ENCODE measurements at places on chromosomes 4 and X. TPM values are rescaled to one million over a fixed set of nuclear protein-coding genes. Genes with fewer than 3 reads are reported as not detected.
A peak's percentile ranks its signal among the peaks of the same experiment; 100 is the strongest.

GRCh38 chr4:105182211-105182610, 35.5 kb downstream of the TET2 start:
- peaks cover 9% of the 10 kb centered on the region for H3K4me1 ChIP-seq
- H3K36me3 ChIP-seq = no peaks in the 10 kb centered on the region
- H3K27ac ChIP-seq = no peak overlapping the region
- no peak for DNase-seq
- no peak overlapping the region for H3K4me3 ChIP-seq

DNA sequence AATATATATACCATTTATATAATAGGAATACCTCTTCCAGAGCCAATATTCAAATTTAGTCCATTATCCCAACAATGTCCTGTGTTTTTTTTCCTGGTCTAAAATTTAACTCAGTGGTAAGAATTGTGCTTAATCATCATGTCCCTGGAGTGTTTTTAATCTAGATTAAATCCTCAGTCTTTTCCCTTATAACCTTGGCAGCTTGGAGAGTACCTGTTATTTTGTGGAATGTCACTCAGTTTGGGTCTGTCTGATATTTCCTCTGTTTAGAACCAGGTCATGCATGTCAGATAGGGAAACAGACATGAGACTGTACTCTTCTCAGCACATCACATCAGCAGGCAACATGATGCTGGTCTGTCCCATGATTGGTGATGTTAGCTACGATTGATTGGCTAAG, 96.6 kb downstream of the HPGD start:
- DNase-seq = no peak
- H3K27ac ChIP-seq = no peak overlapping the region
- H3K27me3 ChIP-seq = no peaks in the 10 kb centered on the region
- no peak overlapping the region for H3K4me3 ChIP-seq
- no peaks in the 10 kb centered on the region for H3K36me3 ChIP-seq
- H3K4me1 ChIP-seq = no peaks in the 10 kb centered on the region

- no peaks in the 10 kb centered on the region for H3K27me3 ChIP-seq
- H3K4me3 ChIP-seq = no peak overlapping the region
- H3K27ac ChIP-seq = no peak overlapping the region
Measured at GRCh38 chr4:118773429-118773792, 62.5 kb downstream of the SEC24D start.

DNA sequence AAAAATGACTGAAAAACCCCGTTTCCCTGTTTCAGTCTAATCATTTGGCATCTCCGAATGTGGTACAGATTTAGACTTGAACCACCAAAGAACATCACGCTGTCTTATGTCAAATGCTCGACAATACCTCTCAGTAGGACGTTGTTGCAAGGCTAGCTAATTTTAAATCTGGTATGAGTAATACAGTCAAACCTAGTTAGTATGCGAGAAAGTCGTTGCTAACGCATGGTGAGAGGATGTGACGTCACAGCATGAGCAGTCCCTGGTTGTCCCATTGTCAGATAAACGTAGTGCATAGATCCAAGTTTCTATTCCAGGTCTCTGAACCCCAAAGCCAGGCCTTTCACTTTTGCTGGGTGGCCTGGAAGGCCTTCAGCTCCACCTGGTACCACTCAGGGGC, 44.7 kb downstream of the SETD7 start:
- H3K27ac ChIP-seq = no peak overlapping the region
- peak; percentile 10 for DNase-seq
- no peaks in the 10 kb centered on the region for H3K27me3 ChIP-seq
- peaks cover 15% of the 10 kb centered on the region for H3K36me3 ChIP-seq

DNA sequence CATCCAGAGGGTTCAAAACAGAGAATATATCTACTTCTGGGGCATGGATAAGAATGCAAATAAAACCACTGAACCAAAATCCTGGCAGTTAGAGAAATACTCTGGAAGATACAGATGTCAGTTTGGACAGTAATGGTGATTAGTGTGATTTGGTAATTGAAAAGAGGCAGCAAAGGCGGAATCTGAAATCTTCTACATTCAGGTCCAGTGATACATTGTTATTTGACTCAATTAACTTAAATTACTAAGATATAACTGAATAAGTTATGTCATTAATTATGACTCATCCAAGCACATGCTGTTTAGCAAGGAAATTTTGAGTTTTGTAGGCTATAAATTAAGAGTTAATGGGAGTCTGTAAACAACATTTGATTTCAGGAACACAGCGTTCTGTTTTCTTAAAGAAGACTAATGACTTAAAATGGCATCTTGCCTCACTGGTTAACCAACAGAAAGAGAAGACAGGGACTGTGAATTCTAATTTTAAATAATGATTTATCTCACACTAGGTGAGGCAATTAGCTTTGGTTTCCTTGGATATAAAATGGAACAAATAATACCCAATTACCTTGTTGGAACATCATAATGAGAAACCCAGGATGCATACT, 937.1 kb downstream of the PDHA2 start:
- H3K4me3 ChIP-seq = no peak overlapping the region
- no peaks in the 10 kb centered on the region for H3K27me3 ChIP-seq
- H3K36me3 ChIP-seq = no peaks in the 10 kb centered on the region
- no peak for DNase-seq
- no peaks in the 10 kb centered on the region for H3K4me1 ChIP-seq

- H3K27me3 ChIP-seq = no peaks in the 10 kb centered on the region
- no peak for DNase-seq
- H3K4me1 ChIP-seq = no peaks in the 10 kb centered on the region
- no peak overlapping the region for H3K4me3 ChIP-seq
Measured at GRCh38 chr4:95547715-95548471, 880 bp downstream of the UNC5C start.

DNA sequence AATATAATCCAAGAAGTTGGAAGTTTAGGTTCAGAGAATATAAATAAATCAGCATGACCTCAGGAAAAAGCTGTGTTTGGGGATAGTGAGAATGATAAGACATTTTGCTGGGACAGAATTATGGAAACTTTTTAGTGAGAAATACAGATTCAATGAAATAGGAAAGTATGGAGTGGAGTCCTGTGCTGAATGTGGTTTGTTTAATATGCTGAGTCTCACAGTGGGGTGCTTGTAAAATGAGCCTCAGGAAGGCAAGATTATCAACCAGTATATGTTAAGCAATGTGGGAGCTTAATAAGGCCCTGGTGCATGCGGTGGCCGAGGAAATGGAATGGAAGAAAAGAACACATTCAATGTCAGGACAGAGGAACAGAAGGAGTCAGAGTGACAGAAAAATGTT, 1554.7 kb upstream of the TENM3 start:
- no peaks in the 10 kb centered on the region for H3K36me3 ChIP-seq
- H3K4me3 ChIP-seq = no peak overlapping the region
- DNase-seq = no peak
- H3K4me1 ChIP-seq = no peaks in the 10 kb centered on the region
- no peaks in the 10 kb centered on the region for H3K27me3 ChIP-seq
- no peak overlapping the region for H3K27ac ChIP-seq

G6PD gene
- total RNA-seq = 46.0 TPM

ARR3 gene
- not detected for total RNA-seq

NR0B1 gene
- total RNA-seq = not detected

GRCh38 chr4:150212927-150213326, 134.7 kb downstream of the DCLK2 start:
- H3K36me3 ChIP-seq = no peaks in the 10 kb centered on the region
- no peak overlapping the region for H3K27ac ChIP-seq
- no peak overlapping the region for H3K4me3 ChIP-seq

ATP1B4 gene
- not detected for total RNA-seq

- no peaks in the 10 kb centered on the region for H3K36me3 ChIP-seq
- no peak for DNase-seq
- H3K4me3 ChIP-seq = no peak overlapping the region
- no peaks in the 10 kb centered on the region for H3K27me3 ChIP-seq
- H3K4me1 ChIP-seq = no peaks in the 10 kb centered on the region
- H3K27ac ChIP-seq = no peak overlapping the region
Measured at GRCh38 chr4:4734425-4734824, 125.0 kb upstream of the MSX1 start.

GRCh38 chrX:30572004-30572403, 5.6 kb downstream of the TASL start:
- H3K4me1 ChIP-seq = peaks cover 5% of the 10 kb centered on the region
- H3K27ac ChIP-seq = no peak overlapping the region
- DNase-seq = no peak
- no peak overlapping the region for H3K4me3 ChIP-seq

DNA sequence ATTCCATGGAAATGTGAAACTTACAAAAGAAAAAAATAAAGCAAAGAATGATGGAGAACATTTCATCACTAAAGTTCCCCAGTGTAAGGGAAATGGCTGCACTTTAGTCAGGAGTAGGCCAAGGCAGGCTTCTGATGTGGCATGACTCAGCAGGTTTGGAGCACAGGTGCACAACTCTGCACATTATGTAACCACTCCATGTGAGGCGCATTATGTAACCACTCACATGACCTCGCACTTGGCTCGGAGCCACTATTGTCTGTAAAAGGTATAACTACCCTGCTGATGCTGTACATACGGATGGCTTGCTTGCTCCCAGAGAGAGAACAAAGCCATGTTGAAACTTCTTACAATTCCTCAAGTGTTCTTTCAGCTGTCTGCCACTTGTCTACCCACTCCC, 727.6 kb downstream of the TRAM1L1 start:
- H3K36me3 ChIP-seq = no peaks in the 10 kb centered on the region
- H3K4me3 ChIP-seq = no peak overlapping the region
- no peaks in the 10 kb centered on the region for H3K4me1 ChIP-seq
- DNase-seq = no peak

CTAG1A gene
- not detected for total RNA-seq

CTAG2 gene
- not detected for total RNA-seq

- H3K27me3 ChIP-seq = no peaks in the 10 kb centered on the region
- H3K4me1 ChIP-seq = no peaks in the 10 kb centered on the region
- no peak for DNase-seq
- no peaks in the 10 kb centered on the region for H3K36me3 ChIP-seq
- H3K4me3 ChIP-seq = no peak overlapping the region
- H3K27ac ChIP-seq = no peak overlapping the region
Measured at GRCh38 chr4:37441231-37442061, 196.9 kb downstream of the NWD2 start.

DNA sequence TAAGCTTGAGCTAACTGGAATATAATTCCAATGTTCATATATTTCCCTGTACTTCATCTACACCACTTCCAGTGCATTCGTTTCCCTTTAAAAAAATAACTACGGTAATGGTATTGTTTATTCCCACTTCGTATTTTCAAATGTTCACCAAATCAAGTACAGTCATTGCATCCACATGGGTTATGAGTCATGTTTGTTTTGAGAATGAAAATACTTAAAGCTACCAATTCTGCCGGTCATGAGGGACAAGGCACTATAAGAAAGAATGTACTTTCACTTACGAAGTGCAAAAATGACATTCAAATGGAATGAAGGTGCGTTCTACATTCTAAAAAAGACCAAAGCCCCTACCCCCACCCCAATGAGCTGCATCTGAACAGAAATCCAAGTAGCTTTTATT, 174.4 kb upstream of the FGF13 start:
- no peak for DNase-seq
- no peaks in the 10 kb centered on the region for H3K36me3 ChIP-seq
- no peaks in the 10 kb centered on the region for H3K4me1 ChIP-seq
- H3K4me3 ChIP-seq = no peak overlapping the region
- H3K27me3 ChIP-seq = no peaks in the 10 kb centered on the region
- H3K27ac ChIP-seq = no peak overlapping the region
